ENCODE measurements at places on chromosomes 3 and 15.
A peak's percentile ranks its signal among the peaks of the same experiment; 100 is the strongest.

GRCh38 chr3:153615863-153616262 lies 453.8 kb downstream of the RAP2B start:
- DNase-seq, result no peak

- no peak for DNase-seq
These were observed 27.5 kb downstream of the NXPE3 start for GRCh38 chr3:101806491-101806890.

- DNase-seq, result no peak
These were observed 37.3 kb upstream of the B3GALNT1 start for GRCh38 chr3:161142486-161142885.

- no peak for DNase-seq
These were observed 112.3 kb downstream of the CDIN1 start for GRCh38 chr15:36691579-36692357.

DNA sequence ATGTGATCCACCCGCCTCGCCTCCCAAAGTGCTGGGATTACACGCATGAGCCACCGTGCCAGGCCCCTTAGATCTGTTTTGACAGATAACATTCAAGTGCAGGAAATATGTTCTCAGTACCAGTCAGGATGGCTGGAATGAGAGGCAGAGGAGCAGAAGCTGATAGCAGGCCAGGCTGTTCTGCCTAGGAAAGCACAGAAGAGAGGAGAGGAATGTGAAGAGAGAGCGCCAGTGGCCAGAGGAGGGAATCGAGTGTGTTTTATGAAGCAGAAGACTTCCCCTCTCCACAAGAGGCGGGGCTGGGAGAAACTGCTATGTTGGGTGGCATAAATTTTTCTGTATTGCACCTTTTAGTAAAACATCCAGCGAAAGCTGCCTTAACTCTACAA lies 32.0 kb upstream of the RYK start:
- no peak for DNase-seq

DNA sequence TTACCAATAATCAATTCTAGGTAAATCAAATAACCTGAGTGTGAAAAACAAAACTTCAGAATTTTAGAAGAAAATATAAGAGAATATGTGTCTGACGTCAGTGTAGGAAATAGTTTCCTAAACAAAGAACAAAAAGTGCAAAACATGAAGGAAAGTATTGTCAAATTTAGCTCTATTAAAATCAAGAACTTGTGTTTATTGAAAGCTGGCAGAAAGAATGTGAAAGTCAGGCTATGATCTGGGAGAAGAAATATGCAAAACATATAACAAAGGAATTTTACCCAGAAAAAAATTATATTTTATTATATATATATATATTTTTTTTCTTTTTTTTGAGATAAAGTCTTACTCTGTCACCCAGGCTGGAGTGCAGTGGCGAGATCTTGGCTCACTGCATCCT lies 129.1 kb upstream of the ANKRD28 start:
- no peak for DNase-seq

DNA sequence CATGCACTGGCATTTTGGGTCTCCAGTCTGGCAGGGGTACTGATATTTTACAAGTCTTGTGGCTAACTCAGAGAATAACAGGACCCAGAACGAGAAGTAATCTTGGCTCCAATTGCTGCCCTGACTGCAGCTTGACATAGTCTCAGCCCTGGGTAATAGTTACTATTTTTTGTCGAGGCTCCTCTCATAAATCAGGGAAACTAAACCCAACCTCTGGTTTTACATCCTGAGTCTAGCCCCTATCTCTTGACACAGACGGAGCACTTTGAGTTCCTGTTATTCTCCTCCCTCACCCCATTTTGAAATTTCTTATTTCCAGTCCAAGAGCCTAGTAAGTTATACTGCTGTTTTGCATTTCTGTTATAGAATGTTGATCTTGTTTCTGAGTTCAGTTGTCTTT lies 276.1 kb upstream of the GOLIM4 start:
- DNase-seq, result peak; percentile 37

GRCh38 chr3:133208184-133208583 lies 170.0 kb downstream of the TMEM108 start:
- no peak for DNase-seq

GRCh38 chr3:107680698-107681097 lies 157.9 kb downstream of the BBX start:
- DNase-seq, result peak; percentile 10

GRCh38 chr3:128991355-128991895 lies 2.5 kb downstream of the CFAP92 start:
- DNase-seq, result no peak

DNA sequence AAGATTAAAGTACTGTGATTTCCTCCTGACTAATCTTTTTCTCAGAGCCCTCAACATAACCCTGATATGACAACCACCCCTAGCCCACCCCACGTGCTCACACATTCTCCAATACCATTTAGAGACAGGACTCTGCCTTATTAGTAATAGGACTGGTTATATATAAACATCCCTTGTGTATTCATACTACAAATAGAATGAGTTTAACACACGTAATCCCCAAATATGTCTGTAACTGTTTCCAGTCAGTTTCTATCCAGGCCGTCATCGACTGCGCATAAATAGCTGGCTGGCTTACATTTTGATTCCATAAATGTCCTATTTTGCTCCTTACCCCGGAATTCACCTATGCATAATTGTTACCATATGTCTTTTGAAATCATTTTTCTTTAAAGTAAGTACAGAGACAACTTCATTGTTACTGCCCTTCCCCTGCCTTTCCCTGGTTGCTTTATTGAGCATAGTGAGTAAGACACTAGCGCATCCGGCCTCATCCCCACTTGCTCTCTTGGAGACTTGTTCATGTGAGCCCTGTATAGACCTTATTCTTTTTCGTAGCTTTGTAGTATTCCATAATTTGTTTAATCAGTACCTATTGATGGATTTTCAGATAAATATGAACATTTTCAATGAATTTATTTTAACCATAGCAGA lies 3.5 kb upstream of the P2RY14 start:
- no peak for DNase-seq

DNA sequence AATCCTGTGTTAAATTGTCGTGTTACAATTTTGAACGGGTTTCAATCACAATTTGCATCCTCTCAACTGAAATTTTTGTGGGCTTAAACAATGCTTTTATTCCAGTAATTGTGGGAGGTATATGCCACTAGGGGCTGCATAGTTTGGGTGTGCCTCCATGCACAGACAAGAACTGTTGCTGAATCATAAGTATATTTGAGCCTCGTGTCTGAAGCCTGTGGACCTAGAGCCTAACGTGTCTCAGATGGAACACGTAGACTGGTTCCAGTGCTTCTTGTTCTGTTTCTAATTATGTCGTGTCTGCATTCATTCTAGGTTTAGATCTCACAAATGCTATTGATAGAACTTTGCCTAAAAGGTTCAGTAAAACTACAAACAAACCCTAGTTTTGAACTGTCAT lies 363.4 kb downstream of the RBMS3 start:
- DNase-seq, result peak; percentile 4

DNA sequence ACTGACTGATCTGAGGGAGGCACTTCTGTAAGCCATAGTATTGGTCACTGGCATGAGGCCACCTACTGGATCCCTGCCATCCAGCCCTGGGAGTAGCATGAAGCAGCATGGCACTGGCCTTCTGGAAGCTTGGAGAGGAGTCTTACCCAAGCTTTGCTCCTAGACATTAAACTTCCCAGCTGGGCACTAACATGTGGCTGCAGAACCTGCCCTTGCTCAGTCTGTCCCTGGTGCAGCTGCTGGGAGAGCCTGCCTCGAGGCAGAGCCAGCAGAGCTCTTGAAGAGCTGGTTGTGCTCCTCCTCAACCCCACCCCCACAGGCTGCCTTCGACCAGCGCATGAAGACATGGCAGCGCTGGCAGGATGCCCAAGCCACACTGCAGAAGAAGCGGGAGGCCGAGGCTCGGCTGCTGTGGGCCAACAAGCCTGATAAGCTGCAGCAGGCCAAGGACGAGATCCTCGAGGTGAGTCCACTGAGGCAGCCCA lies 17.1 kb upstream of the SNX22 start:
- peak; percentile 39 for DNase-seq
